ENCODE measurements at places on chromosomes 2 and 18.

GRCh38 chr2:728165-728564 lies 51.0 kb upstream of the TMEM18 start:
- no peak for DNase-seq

GRCh38 chr2:142722569-142722968 lies 154.9 kb upstream of the KYNU start:
- DNase-seq = no peak

- DNase-seq = no peak
Measured at GRCh38 chr18:78825168-78825567, 154.4 kb upstream of the SALL3 start.

- DNase-seq = no peak
Measured at GRCh38 chr2:140086964-140087363, 1306.8 kb upstream of the NXPH2 start.

DNA sequence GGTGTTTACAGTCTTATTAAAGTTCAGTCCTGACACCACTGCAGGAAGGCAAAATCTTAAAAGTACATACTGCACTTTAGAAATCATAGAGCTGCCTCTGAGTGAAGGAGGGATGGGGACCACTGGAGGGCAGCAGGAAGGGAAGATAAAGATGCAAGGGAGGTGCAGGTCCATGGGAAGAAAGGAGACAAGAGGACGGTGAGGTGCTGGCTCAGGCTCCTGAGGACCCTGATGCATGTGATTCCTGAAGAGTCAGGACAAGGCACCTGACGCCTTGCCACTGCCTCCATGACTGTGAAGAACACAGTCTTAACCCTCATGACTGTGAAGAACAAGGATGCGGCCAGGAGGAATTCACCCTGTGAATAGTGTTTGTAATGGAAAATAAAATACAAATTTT lies 116.2 kb upstream of the NPAS2 start:
- DNase-seq = no peak

- DNase-seq = peak; percentile 79
Measured at GRCh38 chr2:24822049-24822706, 29.0 kb downstream of the CENPO start.

- DNase-seq = no peak
Measured at GRCh38 chr2:20624884-20625485, 25.9 kb downstream of the HS1BP3 start.

DNA sequence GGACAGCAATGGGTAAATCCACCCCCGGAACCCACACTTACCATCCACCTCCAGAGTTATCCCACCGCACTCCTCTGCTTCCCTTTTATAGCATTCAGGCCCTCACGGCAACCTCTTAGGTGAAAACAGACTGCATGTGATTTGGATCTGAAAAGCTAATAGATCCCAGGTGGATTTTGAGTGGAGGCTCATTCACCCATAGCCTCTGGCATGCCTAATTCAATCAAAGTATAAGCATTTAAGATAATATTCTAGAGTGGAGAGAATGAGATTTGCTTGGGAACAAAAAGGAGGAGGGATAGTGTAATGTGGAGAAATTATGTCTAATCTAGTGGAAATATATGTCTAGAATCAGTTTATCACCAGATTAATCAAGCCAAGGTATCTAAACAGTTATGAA lies 17.1 kb downstream of the SLC14A1 start:
- DNase-seq = no peak

- DNase-seq = no peak
Measured at GRCh38 chr2:230408244-230408842, 7.7 kb upstream of the SP100 start.

DNA sequence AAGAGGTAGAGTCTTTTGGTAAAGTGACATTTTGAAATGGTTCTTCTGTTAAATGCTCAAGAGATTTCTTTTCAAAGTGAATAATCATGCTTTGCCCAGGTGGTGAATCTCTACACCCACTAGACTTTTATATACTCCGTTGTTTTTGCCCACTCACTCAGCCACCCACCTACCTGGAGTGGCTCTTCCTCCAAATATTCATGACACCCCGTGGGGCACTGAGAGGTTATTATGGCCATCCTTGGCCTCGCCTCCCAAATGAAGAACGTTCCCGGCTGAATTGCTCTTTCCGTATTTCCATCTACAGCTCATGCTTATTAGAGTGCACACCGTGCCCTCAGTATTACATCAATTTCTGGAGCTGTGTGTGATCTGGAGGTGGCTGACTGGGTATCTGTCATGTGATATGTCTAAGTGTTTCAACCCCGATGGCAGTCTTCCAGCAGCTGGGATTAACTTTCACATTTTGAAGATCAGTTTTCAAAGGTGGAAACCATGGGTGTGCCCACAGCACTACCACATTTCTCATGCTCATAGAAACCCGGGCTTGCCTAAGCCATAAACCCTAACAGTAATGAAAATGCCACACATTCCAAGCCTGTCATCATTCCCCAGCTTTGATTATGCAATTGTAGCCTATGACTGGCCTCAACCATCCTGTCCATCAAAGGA lies 406.6 kb upstream of the MMADHC start:
- DNase-seq = no peak

- no peak for DNase-seq
Measured at GRCh38 chr2:7658486-7658885, 741.3 kb downstream of the RNF144A start.

- no peak for DNase-seq
Measured at GRCh38 chr2:99636144-99637034, 146.6 kb upstream of the REV1 start.

- no peak for DNase-seq
Measured at GRCh38 chr2:12303181-12304030, 413.3 kb upstream of the TRIB2 start.

DNA sequence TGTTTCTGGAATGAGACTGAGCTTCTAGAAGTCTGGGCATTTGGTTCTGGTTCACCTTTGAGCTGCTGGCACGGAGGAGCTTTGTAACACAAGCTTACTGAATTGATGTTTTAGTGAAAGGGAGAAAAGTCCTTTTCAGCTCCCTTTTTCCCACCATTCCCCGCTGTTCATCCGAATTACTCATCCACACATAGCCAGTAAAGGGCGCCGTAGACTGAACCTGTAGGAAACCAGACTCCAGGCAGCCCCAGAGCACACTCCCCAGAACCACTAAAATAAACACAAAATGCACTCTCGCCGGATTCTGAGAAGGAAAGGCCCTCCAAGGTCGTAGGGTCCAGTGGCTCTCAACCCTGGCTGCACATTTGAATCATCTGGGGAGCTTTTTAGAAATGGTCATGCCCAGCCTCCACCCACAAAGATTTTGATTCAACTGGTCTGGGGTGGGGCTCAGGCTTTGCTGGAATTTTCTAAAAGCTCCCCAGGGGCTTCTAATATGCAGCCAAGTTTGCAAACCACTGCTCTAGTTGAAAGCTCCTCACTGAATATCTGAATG lies 29.6 kb downstream of the TCF7L1 start:
- no peak for DNase-seq

GRCh38 chr2:176104316-176105077 lies 2.6 kb upstream of the HOXD11 start:
- no peak for DNase-seq

- DNase-seq = no peak
Measured at GRCh38 chr2:113175042-113175628, 1.4 kb downstream of the PSD4 start.

DNA sequence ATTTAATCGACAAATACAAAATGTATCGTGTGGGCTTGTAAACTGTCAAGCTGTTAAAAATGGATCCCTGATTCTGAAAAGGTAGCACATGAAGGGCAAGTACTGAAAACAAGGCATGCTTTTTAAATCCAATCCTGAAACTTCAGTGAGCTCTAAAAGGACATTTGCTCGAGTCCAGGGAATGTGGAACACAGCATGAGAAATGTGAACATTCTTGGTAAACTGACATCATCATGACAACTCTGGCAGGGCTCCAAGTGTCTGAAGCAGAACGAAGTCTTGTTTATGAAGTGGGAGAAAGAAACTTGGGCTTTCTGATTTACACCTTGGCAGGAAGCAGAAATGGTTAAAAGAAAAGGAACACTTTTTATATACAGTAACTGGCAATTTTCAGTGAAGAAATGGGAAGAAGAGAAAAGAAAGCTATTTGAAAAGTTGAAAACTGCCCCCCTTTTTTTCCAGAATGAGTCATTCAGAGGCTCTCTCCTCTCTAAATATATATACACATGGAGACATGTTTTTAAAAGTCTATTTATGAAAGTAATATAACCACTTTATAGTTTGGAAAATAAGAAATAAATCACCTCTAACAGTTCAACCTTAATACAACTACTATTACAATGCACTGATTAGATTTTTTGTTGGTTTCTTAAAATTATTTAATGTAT lies 120.8 kb downstream of the GAREM1 start:
- DNase-seq = no peak

GRCh38 chr2:191176801-191177438 lies 26.1 kb upstream of the STAT4 start:
- DNase-seq = no peak

DNA sequence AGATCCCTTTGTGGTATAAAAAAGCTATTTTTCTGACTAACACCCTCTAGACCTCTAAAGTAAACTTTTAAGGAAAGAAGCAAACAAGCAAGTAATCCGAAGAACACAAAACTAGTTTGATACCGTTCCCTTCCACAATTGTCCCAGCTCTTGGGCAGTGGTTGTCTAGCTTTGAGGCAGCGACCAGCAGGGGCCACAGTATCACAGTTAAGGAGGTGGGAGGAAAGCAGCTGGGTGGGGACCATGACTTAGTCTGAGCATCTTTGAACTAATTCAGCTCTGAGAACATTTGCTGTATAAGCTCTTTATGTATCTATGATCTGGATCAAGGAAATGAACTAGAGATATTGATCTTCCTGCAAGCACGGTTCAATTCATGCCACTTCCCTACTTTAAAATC lies 51.0 kb downstream of the SF3B1 start:
- no peak for DNase-seq

GRCh38 chr18:3666526-3667254 lies 216.7 kb downstream of the TGIF1 start:
- DNase-seq = no peak

GRCh38 chr2:105849431-105850179 lies 104.9 kb downstream of the NCK2 start:
- no peak for DNase-seq

GRCh38 chr18:45237343-45238098 lies 377.8 kb upstream of the SLC14A2 start:
- DNase-seq = no peak

- no peak for DNase-seq
Measured at GRCh38 chr2:86000131-86000937, 105.4 kb downstream of the POLR1A start.
